Esophagus squamous epithelium (tissue), 5 donors: ENCODE measurements at places on chromosomes 16 and 17. TPM values are rescaled to one million over a fixed set of nuclear protein-coding genes. Genes with fewer than 3 reads are reported as not detected.

- no peak for DNase-seq
- no peaks in the 10 kb centered on the region for H3K27me3 ChIP-seq
- H3K4me1 ChIP-seq, result peaks cover 22% of the 10 kb centered on the region
- peak overlapping the region; percentile 97 for H3K27ac ChIP-seq
These were observed 18.1 kb upstream of the RFFL start for GRCh38 chr17:35081638-35082037.

GRCh38 chr17:47270946-47271705 is 17.5 kb downstream of the ITGB3 start:
- H3K27me3 ChIP-seq, result no peaks in the 10 kb centered on the region
- H3K4me3 ChIP-seq, result no peak overlapping the region

The DGKE gene
- 1.7 TPM for total RNA-seq

- peaks cover 19% of the 10 kb centered on the region for H3K4me1 ChIP-seq
- H3K4me3 ChIP-seq, result no peak overlapping the region
These were observed 18.1 kb downstream of the SOX8 start for GRCh38 chr16:999677-1000076.

- no peaks in the 10 kb centered on the region for H3K27me3 ChIP-seq
- no peaks in the 10 kb centered on the region for H3K36me3 ChIP-seq
- no peaks in the 10 kb centered on the region for H3K4me1 ChIP-seq
- H3K4me3 ChIP-seq, result no peak overlapping the region
- no peak for DNase-seq
These were observed 7.2 kb downstream of the CA7 start for GRCh38 chr16:66851166-66851964.

DNA sequence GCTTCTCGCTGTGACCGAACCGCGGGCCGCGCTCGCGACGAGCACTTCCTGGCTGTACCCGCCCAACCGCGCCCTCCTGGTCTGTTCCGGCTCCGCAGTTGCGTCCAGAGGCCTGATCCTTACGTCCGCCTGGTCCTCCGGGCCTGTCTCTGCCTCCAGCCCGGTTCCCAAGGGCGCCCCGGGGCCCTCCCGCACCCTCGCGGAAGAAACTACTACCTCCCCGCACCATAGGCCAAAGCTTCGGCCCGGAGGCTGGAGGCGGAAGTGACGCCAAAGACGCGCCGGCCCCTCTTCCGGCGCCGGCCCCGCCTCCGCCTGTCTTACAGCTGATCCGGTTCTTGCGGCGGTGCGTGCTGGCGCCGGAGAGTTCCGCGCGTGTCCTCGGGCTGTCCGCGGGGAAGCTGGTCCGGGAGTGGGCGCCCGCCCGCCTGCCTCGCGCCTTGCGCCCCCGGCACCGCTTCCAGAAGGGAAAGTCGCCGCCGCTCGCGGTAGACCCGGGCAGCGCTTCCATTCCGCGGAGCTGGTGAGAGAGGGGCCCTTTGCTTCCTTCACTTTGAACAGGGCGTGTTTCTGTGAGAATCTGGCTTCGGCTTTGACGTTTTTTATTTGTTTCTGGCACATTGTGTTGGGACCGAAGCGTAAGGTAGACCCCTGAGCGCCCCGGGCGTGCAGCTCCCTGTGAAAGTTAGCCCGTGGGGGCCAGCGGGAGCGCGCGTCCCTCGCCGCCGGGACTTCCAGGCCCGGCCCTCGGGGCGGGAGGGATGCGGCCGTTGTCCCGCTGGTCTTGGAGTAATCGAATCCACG is at the start of gene ZNF778:
ZNF778 (plus strand) TSS at position 316 of the 804 bp plus-strand sequence. CDS start 3,425 bp downstream, outside the sequence.
- peak within 1 kb of the TSS; percentile 85 for H3K4me3 ChIP-seq
- no peaks in the 10 kb centered on the region for H3K27me3 ChIP-seq
- H3K4me1 ChIP-seq, result peaks cover 21% of the 10 kb centered on the region
- DNase-seq, result peak; percentile 42

GRCh38 chr17:35368081-35368830 is 5.2 kb downstream of the SLFN11 start:
- no peak overlapping the region for H3K27ac ChIP-seq
- no peak overlapping the region for H3K4me3 ChIP-seq
- H3K4me1 ChIP-seq, result peaks cover 4% of the 10 kb centered on the region
- peaks cover 13% of the 10 kb centered on the region for H3K27me3 ChIP-seq

- H3K27ac ChIP-seq, result no peak overlapping the region
- H3K4me1 ChIP-seq, result no peaks in the 10 kb centered on the region
These were observed 6.9 kb upstream of the SNF8 start for GRCh38 chr17:48951572-48951971.

- H3K27me3 ChIP-seq, result no peaks in the 10 kb centered on the region
- no peaks in the 10 kb centered on the region for H3K36me3 ChIP-seq
- H3K4me3 ChIP-seq, result no peak overlapping the region
- H3K4me1 ChIP-seq, result no peaks in the 10 kb centered on the region
- no peak for DNase-seq
These were observed 69.9 kb downstream of the GSG1L start for GRCh38 chr16:27993587-27993986.

The CFAP52 gene
- total RNA-seq, result not detected

The NFAT5 gene
- 40.0 TPM for total RNA-seq

The ASB16 gene
- total RNA-seq, result 0.11 TPM

The IRX6 gene
- 0.91 TPM for total RNA-seq

DNA sequence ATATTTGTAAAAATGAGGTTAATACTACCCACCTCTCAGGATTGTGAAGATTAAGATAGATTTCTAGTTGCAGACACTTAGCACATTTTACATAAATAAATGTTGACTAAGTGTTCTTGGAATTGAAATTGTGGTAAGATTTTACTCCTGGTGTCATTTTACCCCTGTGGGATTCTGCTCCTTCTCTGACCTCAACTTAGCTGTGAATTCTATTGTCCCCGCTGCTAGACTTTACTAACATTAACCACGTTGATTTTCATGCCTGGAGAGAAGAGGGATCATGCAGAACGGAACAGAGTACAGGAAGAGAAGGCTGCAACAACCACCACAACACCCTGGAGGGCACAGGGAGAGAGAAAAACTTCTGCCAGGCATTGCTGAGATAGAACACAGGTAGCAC is 2.1 kb upstream of the TOM1L1 start:
- no peak overlapping the region for H3K4me3 ChIP-seq
- H3K27me3 ChIP-seq, result peaks cover 26% of the 10 kb centered on the region
- no peaks in the 10 kb centered on the region for H3K36me3 ChIP-seq
- H3K4me1 ChIP-seq, result peaks cover 3% of the 10 kb centered on the region
- H3K27ac ChIP-seq, result no peak overlapping the region

DNA sequence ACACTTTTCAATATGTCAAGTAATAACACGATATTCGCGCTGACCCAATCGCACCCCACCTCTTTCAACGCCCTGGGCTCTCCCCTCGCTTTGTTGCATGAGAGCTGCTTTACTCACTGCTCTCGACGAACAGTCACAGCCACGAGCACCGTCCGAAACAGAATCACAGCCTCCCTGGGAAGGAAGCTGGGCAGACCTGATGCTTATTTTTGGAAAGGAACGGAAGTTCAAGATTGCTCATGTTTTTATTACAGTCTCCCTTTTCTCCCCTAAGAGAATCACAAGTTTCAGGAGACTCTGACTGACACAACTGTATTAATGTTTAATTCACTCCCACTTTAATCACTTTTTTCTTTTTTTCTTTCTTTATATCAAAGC is 67.8 kb downstream of the ANKRD11 start:
- peaks cover 4% of the 10 kb centered on the region for H3K36me3 ChIP-seq
- H3K27ac ChIP-seq, result no peak overlapping the region
- H3K27me3 ChIP-seq, result no peaks in the 10 kb centered on the region

- peak overlapping the region; percentile 14 for H3K27ac ChIP-seq
- DNase-seq, result no peak
- no peaks in the 10 kb centered on the region for H3K36me3 ChIP-seq
- peaks cover 34% of the 10 kb centered on the region for H3K4me1 ChIP-seq
These were observed 86.4 kb downstream of the FOXL1 start for GRCh38 chr16:86664522-86665318.

GRCh38 chr16:81786321-81786720 is 7.2 kb downstream of the PLCG2 start:
- H3K36me3 ChIP-seq, result no peaks in the 10 kb centered on the region
- peaks cover 3% of the 10 kb centered on the region for H3K27me3 ChIP-seq
- DNase-seq, result no peak
- no peak overlapping the region for H3K27ac ChIP-seq
- H3K4me1 ChIP-seq, result peaks cover 9% of the 10 kb centered on the region
- H3K4me3 ChIP-seq, result no peak overlapping the region

The NUP93 gene
- 42.2 TPM for total RNA-seq

GRCh38 chr17:4566785-4567184 is 6.4 kb upstream of the GGT6 start:
- H3K27me3 ChIP-seq, result no peaks in the 10 kb centered on the region
- DNase-seq, result no peak
- H3K36me3 ChIP-seq, result no peaks in the 10 kb centered on the region
- no peak overlapping the region for H3K4me3 ChIP-seq
- H3K4me1 ChIP-seq, result peaks cover 9% of the 10 kb centered on the region

GRCh38 chr16:57601801-57602478 is 26.5 kb upstream of the ADGRG1 start:
- H3K36me3 ChIP-seq, result no peaks in the 10 kb centered on the region
- DNase-seq, result no peak
- peaks cover 10% of the 10 kb centered on the region for H3K4me1 ChIP-seq
- no peak overlapping the region for H3K27ac ChIP-seq
- no peaks in the 10 kb centered on the region for H3K27me3 ChIP-seq

DNA sequence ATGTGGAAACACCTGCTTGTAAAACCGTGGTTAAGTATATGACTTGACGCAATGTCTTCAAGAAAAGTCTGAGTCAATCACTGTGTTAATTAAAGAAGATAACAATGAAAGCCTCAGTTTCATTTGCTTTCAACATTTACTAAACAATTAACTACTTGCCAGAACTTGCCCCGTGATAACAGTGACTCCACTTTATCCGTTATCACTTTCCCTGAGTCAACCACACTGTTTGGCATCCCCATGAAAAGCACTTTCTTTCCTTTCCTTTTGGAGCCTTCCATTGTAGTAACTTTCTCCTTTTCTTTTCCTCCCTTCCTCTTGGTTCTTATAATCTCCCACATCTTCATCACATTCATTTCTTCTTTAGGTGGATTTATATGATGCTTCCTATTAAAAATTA is 435.1 kb upstream of the GOT2 start:
- H3K27ac ChIP-seq, result no peak overlapping the region
- DNase-seq, result no peak
- H3K4me1 ChIP-seq, result no peaks in the 10 kb centered on the region
- no peaks in the 10 kb centered on the region for H3K27me3 ChIP-seq

The CCR7 gene
- total RNA-seq, result 0.53 TPM

DNA sequence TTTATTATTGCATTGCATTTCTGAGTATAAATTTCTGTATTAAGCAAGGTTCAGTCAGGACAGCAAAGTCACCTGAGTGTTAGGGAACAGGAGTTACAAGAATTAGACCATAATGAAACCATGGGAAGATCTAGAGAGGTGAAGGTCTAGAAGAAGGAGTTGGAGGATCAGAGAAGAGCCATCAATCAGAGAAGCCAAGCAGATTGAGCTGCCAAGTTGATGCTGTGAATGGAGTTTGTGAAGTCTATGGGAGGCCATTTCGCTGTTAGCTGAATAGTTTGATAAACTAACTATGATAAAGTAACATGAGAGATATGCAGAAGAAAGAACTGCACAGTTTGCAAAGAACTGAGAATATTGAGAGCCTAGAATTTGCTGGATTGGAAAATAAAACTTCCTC is 40.4 kb downstream of the FBXL20 start:
- H3K4me3 ChIP-seq, result no peak overlapping the region
- H3K4me1 ChIP-seq, result peaks cover 10% of the 10 kb centered on the region
- H3K27me3 ChIP-seq, result no peaks in the 10 kb centered on the region
- no peak overlapping the region for H3K27ac ChIP-seq
- DNase-seq, result no peak
- no peaks in the 10 kb centered on the region for H3K36me3 ChIP-seq

The KCNH6 gene
- not detected for total RNA-seq

GRCh38 chr17:21452377-21453143 is 76.4 kb downstream of the KCNJ12 start:
- no peak for DNase-seq
- peaks cover 21% of the 10 kb centered on the region for H3K4me1 ChIP-seq
- no peak overlapping the region for H3K27ac ChIP-seq
- H3K27me3 ChIP-seq, result no peaks in the 10 kb centered on the region
- no peaks in the 10 kb centered on the region for H3K36me3 ChIP-seq

DNA sequence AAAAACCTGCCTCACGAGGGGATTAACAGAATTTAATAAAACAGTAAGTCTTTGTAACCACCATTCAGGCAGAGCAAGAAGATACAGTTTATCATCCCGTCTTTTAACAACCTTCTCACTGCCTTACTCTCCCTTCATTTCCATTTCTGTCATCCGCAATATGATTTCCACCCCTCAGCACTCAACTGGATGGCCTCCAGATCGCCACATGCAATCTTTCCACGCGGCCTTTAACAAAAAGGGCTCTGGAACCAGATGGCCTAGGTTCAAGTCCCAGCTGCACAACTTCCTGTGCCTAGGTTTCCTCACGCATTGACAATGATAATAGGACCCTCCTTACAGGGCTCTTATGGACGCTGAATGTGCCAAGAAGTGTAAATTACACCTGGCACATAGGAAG is 103.6 kb downstream of the GAS7 start:
- no peak overlapping the region for H3K4me3 ChIP-seq
- peak overlapping the region; percentile 15 for H3K27ac ChIP-seq
- H3K4me1 ChIP-seq, result peaks cover 20% of the 10 kb centered on the region
- H3K36me3 ChIP-seq, result no peaks in the 10 kb centered on the region
- no peaks in the 10 kb centered on the region for H3K27me3 ChIP-seq

- H3K4me1 ChIP-seq, result peaks cover 28% of the 10 kb centered on the region
- no peaks in the 10 kb centered on the region for H3K36me3 ChIP-seq
- H3K27ac ChIP-seq, result peak overlapping the region; percentile 2
- no peak overlapping the region for H3K4me3 ChIP-seq
These were observed 8.3 kb downstream of the SLC7A6 start for GRCh38 chr16:68272507-68273209.

DNA sequence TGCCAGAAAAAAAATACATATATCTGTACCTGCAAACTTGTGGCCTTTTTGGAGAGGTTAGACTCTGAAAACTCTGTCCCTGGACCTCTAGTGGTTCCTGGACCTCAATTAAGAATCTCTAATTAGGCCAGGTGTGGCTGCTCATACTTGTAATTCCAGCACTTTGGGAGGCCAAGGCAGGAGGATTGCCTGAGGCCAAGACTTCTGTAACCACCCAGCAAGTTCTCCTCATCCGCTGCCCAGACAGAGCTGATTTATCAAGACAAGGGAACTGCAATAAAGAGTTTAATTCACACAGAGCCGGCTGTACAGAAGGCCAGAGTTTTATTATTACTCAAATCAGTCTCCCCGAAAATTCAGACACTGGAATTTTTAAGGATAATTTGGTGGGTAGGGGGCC is 4.2 kb downstream of the ASPA start:
- H3K4me1 ChIP-seq, result peaks cover 22% of the 10 kb centered on the region
- H3K4me3 ChIP-seq, result no peak overlapping the region
- H3K27ac ChIP-seq, result no peak overlapping the region
- no peak for DNase-seq
- no peaks in the 10 kb centered on the region for H3K27me3 ChIP-seq

The UTS2R gene
- not detected for total RNA-seq

GRCh38 chr16:84917492-84917891 is 93.8 kb downstream of the ZDHHC7 start:
- H3K4me1 ChIP-seq, result peaks cover 47% of the 10 kb centered on the region
- no peaks in the 10 kb centered on the region for H3K36me3 ChIP-seq
- DNase-seq, result no peak
- no peak overlapping the region for H3K27ac ChIP-seq
- no peak overlapping the region for H3K4me3 ChIP-seq

The TP53TG3C gene
- total RNA-seq, result not detected

The CX3CL1 gene
- 14.8 TPM for total RNA-seq
